ENCODE measurements at places on chromosomes 13 and 19.

DNA sequence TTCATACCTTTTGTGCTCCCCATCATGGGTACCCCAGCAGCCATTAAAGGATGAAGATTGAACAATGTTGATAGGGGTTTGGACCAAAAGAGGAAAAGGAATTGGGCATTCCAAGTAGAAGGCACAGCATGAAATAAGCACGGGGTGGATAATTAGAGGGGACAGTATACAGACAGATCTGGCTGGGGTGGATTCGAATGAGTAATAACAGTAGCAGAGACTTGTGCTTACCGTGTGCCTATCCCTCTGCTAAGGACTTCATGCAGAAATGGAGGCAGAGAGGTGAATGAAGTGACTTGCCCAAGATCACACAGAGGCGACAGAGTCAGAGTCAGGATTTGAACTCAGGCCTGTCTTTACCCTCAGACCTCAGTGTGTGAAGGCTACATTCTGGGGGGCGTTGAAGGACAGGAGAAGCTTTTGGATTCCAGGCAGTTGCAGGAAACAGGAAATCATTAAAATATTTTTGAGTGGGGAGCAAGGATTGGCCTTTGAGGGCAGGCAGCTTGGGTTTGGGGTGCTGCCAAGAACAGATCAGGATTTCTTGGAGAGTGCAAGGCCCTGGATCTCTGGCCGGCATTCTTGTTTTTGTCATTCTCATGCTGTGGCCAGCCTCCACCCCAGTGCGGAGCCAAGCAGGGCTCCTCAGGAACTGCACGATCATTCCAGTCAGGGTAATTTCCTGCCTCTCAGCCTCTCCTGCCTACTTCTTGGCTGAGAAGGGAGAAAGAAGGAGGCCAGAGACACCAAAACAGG, 18.7 kb downstream of the PAF1 start:
- no peak for DNase-seq

- DNase-seq: no peak
These were observed 4.6 kb downstream of the VWA8 start for GRCh38 chr13:41956272-41956671.

DNA sequence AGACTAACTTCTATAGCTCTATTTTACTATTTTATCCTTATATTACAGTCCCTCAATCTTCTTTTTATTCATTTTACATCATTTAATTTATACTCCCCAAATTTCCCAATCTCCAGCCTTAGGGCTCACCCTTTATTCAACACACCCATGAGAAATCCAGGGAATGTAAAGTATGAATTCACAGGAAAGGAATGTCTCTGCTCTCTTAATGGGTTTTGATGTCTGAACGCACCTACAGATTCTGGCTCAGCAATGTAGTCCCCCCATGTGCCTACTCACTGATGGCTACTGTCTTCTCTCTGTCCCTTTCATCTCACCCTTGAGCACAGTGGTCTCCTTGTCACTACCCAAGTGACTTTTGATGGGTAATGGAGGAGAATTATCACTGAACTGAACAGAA, 32.8 kb downstream of the TNFSF13B start:
- DNase-seq: no peak

DNA sequence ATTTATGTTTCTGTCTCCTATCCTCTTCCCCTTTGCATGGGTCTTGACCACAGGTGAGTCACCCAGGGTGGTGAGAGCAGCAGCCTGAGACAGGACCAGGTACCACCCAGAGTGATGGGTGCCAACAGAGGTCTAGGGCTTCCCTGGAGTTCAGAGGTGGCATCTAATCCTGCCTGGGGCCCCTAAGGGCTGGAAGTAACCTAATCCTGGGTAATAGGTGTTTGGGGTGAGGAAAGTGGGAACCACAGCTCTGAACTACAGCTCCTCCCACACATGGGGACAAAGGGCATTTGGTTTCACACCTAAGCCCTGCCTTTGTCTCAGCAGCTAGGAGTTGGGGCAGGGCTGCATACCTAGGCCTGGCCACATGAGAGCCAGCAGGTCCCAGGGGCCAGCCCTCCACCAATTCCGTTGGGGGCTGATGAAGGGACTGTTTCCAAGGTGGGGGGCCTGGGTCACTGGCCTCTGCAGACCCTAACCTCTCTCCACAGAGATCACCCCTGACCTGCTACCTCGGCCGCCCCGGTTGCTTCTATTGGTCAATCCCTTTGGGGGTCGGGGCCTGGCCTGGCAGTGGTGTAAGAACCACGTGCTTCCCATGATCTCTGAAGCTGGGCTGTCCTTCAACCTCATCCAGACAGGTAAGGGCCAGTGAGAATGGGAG, 8.0 kb downstream of the SPHK2 start:
- no peak for DNase-seq

GRCh38 chr19:2136796-2137195, 14.6 kb downstream of the AP3D1 start:
- no peak for DNase-seq

GRCh38 chr13:101845245-101846020, 393.0 kb downstream of the ITGBL1 start:
- DNase-seq: no peak

- no peak for DNase-seq
These were observed 2.4 kb downstream of the NCAN start for GRCh38 chr19:19214159-19214490.

- DNase-seq: no peak
These were observed 39.5 kb upstream of the RPL21 start for GRCh38 chr13:27211771-27212364.

DNA sequence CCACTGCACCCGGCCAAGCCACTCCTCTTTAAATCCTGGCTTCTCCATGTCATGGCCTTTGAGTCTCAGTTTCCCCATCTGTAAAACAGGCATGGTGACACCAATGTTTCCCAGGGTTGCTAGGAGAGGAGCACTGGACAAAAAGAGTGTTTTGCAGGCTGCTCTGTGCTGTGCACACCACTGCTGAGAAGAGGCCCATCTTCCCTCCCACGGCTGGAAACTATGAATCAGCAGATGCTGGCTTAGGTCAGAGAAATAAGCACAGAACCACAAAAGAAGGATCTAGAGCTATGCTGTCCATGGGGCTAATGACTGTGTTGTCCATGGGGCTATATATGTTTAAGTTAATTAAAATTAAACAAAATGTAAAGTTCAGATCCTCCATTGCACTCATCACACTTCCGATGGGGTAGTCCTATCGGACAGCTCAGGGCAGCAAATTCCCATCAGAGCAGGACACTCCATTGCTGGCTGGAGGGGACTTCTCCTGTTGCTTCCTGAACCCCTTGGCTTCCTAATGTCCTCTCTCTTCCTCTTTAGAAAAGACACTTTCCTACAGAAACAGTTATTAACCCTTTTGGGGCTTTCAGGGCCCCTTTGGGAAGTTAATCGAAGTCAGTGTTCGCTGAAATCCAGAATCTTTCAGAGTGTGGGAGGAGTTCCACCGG, 37.1 kb downstream of the TSHZ3 start:
- DNase-seq: peak; percentile 43

- DNase-seq: no peak
These were observed 107.8 kb downstream of the ELF1 start for GRCh38 chr13:40911341-40911740.

DNA sequence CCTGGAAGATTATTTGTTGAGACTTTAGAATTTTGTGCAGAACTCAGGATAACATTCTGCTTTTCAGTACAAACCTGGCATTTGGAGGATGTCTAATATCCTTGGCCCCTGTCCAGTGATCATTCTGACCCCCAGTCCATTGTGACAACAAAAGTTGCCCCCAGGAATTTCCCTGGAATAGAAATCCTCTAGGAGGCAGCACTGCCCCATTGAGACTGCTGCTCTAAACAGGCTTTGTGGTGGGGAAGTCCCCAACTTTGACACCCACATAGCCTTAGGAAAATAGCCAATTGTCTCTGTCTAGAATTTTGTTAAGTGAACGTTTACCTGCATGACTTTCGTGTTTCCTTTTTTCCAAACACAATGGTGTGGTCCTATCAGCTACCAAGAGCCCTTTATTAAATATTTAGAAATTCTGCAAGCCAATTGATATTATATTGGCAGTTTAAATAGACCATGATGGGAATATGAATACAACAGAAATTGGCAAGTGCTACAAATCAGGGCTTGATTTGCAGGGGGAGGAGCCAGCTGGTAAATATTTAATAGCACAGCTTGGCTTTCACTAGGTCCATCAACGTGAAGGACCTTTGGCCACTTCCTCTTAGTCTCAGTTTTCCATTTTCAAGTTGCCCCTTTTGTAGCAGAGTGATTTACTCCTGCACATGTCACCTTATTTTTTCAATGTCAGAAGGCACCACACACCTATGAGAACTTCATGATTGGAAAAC, 451.7 kb downstream of the EFNB2 start:
- no peak for DNase-seq

DNA sequence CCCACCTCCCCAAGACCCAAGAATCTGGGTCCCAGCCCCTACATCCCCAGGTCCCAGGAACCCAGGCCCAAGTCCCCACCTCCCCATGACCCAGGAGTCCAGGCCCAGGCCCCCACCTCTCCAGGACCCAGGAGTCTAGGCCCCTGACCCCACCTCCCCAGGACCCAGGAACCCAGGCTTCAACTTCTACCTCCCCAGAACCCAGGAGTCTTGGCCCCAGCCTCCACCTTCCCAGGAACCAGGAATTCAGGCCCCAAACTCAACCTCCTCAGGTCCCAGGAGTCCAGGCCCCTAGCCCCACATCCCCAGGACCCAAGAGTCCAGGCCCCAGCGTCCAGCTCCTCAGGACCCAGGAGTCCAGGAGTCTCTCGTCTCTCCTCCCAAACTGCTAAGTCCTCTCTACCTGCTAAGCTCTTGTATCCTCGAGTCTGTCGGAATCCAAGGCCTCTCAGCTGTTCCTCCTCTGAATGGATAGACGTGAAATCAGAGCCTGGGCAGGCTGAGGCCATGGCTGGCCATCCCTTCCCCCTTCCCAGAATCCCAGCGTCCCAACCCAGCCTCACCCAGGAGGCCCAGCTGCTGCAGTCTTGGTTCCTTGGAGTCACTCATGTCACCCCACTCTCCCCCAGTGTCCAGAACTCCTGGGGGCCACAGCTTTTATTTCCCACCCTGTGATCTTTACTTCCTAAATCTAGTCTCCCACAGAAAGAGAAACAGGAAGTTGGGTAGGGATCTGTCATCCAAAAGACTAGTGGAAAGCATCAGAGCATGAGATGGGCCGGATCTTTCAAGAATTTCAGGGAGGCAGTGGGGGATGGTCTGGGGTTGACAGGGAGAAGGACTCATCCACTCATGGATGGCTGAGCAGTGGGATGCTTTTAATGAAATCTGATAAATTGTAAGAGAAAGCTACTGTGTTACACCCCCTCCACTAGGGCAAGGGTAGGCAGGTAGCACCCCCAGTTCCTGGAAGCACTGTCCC, at the start of gene CD209:
TSS of gene CD209 (minus strand) at position 632 of the 982 bp plus-strand sequence. CDS start at position 609, 23 bp downstream.
- DNase-seq: no peak

DNA sequence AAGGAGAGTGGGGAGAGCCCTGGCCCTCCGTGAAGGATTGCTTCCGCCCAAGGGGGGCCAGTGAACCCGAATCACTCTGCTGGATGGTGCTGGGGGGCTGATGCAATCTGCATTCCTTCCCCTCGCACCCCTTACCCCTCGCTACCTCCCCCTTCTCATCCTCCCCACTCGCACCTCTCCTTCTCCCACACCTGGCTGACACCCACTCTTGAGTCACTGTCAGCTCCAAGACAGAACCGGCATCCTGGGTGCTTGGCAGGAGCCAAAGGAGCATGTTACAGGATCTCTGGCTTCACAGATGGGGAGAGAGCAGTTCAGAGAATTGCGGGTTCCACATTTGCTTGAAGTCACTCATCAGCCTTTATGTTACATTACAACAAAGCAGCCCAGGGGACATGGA, 125.9 kb upstream of the GJB6 start:
- no peak for DNase-seq

DNA sequence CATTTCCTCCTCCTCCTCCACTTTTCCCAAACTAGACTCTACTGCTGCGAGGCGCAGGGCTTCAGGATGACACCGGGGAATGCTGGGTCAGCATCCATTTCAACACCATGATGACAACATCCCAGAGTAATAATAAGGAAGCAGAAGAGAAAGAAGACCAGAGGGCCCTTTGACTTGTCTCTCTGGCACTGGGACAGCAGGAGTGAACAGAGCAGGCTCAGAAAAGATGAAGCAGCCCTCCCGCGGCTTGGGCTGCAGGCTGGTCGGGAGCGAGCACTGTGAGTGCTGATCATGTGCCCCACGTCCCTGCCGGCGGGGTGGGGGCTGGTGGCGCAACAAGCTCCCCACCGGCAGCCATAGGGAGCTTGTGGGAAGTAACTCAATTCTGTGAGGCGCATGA, 30.5 kb downstream of the RANBP3 start:
- no peak for DNase-seq

DNA sequence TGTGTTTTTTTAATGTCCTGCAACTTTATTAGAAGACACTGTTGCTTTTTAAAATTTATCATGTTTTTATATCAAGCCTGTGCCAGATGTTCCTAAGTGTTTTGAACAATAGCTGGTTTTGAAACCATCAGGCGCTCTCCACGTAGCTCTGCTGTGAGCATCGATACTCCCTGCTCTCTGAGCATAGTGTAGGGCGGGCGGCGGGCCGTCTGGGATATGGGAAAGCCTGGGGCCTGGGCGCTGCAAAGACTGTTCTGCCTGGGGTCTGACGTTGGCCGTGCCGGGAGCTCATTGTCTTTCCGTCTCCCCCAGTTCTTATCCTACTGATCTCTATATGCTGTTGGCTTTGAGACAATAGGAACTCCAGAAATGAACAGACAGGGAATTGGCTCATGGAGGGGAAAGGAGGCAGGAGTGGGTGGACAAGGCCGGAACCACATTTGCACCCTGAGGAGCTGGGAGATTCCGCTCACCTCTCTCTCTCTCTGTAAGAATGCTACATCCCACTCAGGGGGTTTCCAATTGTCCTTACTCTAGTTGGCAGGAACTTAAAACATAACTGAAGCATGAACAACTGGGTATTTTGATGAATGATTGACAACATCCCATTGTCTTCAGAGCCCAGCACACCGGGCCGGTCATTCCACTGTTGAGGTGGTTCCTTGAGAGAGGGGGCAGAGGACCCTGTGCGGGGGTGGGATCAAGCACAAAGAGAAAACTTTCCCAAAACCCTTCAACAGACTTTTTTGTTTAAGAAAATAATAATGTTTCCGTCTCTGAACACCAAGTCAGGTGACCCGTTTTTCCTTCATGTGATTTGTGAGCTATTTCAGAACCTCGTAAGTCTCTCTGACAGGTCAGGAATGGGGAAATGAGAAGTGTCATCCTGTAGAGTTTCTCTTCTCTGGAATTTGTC, 64.7 kb downstream of the COL4A2 start:
- DNase-seq: no peak

- DNase-seq: no peak
These were observed 11.1 kb upstream of the GTF2F2 start for GRCh38 chr13:45109102-45109720.

GRCh38 chr13:99226513-99226912, 25.9 kb downstream of the UBAC2 start:
- no peak for DNase-seq

DNA sequence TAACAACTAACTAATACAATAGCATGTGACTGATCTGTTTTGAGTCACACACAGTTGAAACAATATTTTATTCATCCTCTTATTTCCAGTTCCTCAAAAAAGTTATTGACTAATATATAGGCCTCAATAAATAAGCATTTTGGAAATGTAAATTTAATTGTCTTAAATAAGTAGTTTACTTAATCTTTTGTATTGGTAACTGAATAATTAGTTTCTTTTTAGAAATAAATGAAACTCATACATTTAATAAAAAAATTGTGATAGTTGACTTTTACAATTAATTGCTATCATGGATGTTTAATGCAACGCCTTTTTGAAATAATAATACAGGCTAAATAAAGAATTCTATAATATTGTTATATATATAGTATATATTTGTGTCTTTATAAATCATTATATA, 500.8 kb upstream of the PCDH20 start:
- no peak for DNase-seq

GRCh38 chr19:29610213-29610573, 4.1 kb downstream of the POP4 start:
- DNase-seq: no peak

Data from stimulated activated CD4-positive, alpha-beta T cell treated with anti-CD3 and anti-CD28 coated beads, Interleukin-2, amount 100 ng/mL, for 4 hours (primary cell).